Esophagus squamous epithelium (tissue), 5 donors: ENCODE measurements at places on chromosomes 7 and 10. TPM values are rescaled to one million over a fixed set of nuclear protein-coding genes. Genes with fewer than 3 reads are reported as not detected.

DNA sequence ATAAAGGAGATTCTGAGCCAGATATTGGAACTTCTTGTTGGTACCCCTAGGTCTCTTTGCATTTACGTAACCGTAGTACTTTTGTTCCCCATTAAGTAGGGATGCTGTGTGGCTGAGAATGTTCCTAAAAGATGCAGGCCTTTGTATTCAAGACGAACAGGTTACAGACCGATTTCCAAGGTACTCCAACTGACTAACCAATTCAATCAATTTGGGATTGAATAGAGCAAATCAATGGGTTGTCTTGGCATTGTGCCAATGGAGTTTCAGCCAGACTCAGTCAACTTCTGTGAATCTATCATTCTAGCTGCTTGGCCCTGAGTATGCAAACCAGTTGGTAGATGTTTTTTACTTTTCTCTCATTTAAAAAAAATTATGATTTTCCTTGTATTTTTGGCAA is 347.3 kb upstream of the NPVF start:
- H3K4me1 ChIP-seq: no peaks in the 10 kb centered on the region
- no peaks in the 10 kb centered on the region for H3K27me3 ChIP-seq
- H3K27ac ChIP-seq: no peak overlapping the region
- no peaks in the 10 kb centered on the region for H3K36me3 ChIP-seq
- H3K4me3 ChIP-seq: no peak overlapping the region

- no peaks in the 10 kb centered on the region for H3K4me1 ChIP-seq
- H3K4me3 ChIP-seq: no peak overlapping the region
- no peak overlapping the region for H3K27ac ChIP-seq
- DNase-seq: no peak
Observed at GRCh38 chr7:87127019-87127418, 25.2 kb upstream of the DMTF1 start.

TMEM236 gene
- total RNA-seq: 0.13 TPM

DNA sequence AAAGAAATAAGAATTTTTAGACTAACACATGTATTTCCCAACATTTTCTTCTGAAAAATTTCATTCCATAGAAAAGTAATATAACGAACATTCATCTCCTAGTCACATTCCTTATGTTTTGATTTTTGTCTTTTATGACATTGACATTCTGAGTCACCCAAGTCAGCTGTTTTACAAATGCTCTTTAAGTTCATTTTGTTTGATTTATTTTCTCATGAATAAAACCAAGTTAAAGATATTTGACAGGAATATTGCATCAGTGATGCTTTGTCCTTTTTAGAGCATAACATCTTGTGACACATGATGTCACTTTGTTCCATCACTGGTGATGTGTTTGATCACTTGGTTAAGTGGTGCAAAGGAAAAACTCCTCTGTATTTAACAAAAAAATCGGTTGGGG is 48.4 kb downstream of the HGF start:
- no peaks in the 10 kb centered on the region for H3K27me3 ChIP-seq
- no peak overlapping the region for H3K4me3 ChIP-seq
- no peak overlapping the region for H3K27ac ChIP-seq

GRCh38 chr7:115971506-115971905 is 59.1 kb downstream of the TFEC start:
- no peak overlapping the region for H3K27ac ChIP-seq
- H3K4me1 ChIP-seq: no peaks in the 10 kb centered on the region
- no peaks in the 10 kb centered on the region for H3K36me3 ChIP-seq
- no peak for DNase-seq

DNA sequence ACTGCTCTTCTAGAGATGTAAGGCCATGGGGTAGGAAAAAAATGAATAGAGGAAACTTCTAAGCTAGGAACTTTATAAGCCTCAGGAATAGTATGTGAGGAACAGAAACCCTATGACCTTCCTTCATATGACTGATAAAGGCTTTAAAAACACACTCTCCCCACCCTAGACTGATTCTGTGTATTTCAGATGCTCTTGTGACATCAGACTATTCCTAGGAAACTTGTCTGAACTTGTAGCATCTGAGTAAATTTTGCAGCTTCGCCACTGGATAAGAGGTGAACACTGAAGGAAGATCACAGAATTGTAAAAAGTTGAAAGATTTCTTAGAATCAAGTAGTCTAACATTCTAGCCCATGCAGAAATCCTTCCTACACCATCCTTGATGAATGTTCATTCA is 31.0 kb upstream of the CBLL1 start:
- H3K4me1 ChIP-seq: no peaks in the 10 kb centered on the region
- H3K27me3 ChIP-seq: no peaks in the 10 kb centered on the region
- DNase-seq: no peak
- H3K36me3 ChIP-seq: no peaks in the 10 kb centered on the region
- no peak overlapping the region for H3K27ac ChIP-seq
- no peak overlapping the region for H3K4me3 ChIP-seq

DNA sequence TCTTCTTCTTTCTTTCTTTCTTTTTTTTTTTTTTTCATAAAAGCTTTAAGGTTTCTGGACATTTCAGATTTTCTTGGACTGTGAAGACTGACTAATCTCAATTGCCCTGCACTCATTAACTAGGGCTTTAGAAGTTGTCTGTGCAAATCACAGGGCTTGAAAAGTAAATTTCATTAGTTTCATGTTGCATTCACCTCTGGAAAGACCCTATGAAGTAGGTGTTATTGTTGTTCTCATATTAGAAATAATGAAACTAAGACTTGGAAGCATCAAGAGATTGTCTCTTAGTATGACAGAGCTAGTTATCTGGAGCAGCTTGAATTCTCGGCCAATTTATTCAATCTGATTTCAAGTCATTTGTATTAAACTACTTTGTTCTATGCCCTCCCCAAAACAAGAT is 28.2 kb upstream of the SEMA3D start:
- no peak overlapping the region for H3K4me3 ChIP-seq
- DNase-seq: no peak
- H3K27ac ChIP-seq: no peak overlapping the region
- no peaks in the 10 kb centered on the region for H3K36me3 ChIP-seq
- H3K4me1 ChIP-seq: no peaks in the 10 kb centered on the region
- no peaks in the 10 kb centered on the region for H3K27me3 ChIP-seq

DNA sequence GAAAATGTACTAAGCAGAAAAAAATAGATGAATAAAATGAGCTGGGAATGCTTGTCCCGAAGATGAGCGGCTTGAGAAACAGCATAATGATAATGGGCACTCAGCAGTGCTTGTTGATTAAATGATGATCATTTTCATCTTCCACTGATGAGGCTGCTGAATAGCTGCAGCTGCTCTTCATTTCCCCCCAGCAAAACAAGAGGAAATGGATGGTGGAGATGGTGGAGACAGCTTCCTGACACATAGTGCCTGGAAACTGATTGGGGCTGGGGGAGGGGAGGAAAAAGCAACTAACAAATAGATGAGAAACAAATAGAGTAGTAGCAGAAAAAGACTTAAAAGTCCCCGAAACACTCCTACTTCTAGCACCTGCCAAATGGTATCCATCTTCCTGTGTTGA is 41.4 kb downstream of the MRC1 start:
- H3K27ac ChIP-seq: no peak overlapping the region
- no peaks in the 10 kb centered on the region for H3K4me1 ChIP-seq
- H3K27me3 ChIP-seq: no peaks in the 10 kb centered on the region
- H3K36me3 ChIP-seq: no peaks in the 10 kb centered on the region

DNA sequence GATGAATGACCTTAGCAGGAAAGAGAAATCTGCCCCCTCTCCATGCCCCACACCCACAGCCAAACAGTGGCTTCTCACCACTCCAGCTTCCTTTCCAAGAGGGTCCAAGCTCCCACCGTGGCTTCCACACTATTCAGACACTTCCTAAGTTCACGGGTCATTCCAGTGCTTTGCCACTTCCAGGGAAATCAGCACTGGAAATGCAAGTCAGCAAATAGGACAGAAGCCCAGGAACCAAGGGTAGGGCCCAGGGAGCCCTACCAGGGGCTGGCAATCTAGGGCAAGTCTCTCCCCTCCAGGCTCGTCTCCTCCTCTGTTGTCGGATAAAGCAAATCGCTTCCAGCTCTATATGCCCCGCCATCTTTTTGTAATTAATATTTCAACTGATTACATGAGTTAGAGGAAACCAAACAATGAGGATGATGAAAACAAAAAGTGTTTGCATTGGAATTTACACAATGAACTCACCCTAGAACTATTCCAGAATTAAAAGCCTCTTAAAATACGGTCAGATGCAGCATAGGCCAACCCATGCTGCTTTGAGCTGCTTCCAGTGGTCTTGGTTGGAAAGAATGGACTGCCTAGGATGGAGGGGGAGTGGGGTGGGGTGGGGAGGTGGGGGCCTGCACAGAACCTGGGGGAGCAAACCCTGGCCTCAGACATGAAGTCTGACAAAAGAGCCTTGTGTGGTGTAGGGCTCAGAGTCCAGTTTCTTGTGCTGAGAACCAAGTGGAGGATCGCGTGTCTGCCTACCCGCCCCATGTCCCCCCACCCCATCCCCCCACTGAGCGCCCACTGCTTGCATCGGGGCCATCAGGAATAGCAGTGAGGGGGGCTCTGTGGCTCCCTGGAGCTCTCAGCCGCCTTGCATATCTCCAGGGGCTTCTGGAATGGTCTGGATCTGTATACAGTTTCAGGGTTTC is 74.6 kb upstream of the CPXM2 start:
- peaks cover 9% of the 10 kb centered on the region for H3K4me1 ChIP-seq
- H3K4me3 ChIP-seq: no peak overlapping the region
- DNase-seq: no peak

TAS2R41 gene
- not detected for total RNA-seq

STEAP2 gene
- 5.0 TPM for total RNA-seq

CYP2E1 gene
- 13.2 TPM for total RNA-seq

ZNF365 gene
- total RNA-seq: 0.56 TPM

NRG3 gene
- not detected for total RNA-seq

ITGB1 gene
- 164 TPM for total RNA-seq

- H3K4me1 ChIP-seq: peaks cover 26% of the 10 kb centered on the region
- H3K27ac ChIP-seq: no peak overlapping the region
- no peak overlapping the region for H3K4me3 ChIP-seq
- DNase-seq: no peak
- H3K36me3 ChIP-seq: no peaks in the 10 kb centered on the region
Observed at GRCh38 chr7:7772397-7772821, 54.0 kb upstream of the RPA3 start.

DNA sequence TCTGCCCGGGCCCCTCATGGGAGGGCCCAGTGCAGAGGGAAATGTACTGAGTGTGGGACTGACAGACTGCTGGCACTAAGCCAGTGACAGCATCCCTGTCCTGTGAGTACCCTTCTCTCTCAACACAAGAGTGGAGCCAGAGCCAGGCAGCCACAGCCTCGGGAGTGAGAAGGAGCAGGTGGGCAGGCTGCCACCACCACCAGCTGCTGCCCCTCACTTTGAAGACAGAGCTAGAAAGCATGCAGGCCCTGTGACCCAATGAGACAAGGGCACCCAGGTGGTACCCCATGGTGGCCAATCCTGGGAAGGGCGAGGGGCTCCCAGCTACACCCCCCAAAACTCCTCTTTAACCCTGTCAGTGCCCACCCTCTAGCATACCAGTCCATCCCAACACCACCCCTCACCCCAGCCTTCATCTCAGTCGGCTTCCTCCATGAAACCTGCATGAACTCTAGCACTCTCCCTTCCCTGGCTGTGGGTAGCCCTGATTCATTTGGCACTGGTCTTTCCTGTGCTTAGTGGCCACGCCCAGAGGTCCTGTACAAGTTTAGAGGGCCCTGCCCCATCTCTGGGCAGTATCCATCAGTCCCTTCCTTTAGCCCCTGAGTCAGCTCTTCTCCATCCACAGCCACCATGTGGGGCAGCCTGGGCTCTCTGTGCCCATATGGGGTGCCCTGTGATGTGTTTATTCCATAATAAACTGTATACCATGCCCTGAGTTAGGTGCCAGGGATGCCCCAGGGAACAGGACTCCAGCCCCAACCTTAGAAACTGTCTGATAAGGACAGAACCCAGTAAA is 207.0 kb upstream of the ZMIZ1 start:
- H3K27me3 ChIP-seq: no peaks in the 10 kb centered on the region
- no peaks in the 10 kb centered on the region for H3K36me3 ChIP-seq
- DNase-seq: no peak
- H3K27ac ChIP-seq: no peak overlapping the region

GRCh38 chr10:44891721-44892120 is 19.4 kb upstream of the TMEM72 start:
- H3K27ac ChIP-seq: no peak overlapping the region
- H3K4me1 ChIP-seq: no peaks in the 10 kb centered on the region
- H3K27me3 ChIP-seq: no peaks in the 10 kb centered on the region
- no peak for DNase-seq
- no peaks in the 10 kb centered on the region for H3K36me3 ChIP-seq

GRCh38 chr10:131771634-131772358 is 129.0 kb upstream of the PPP2R2D start:
- peaks cover 14% of the 10 kb centered on the region for H3K27me3 ChIP-seq
- no peak overlapping the region for H3K4me3 ChIP-seq
- no peak for DNase-seq
- no peak overlapping the region for H3K27ac ChIP-seq

WIPF3 gene
- total RNA-seq: not detected

GRCh38 chr7:135260470-135260869 is 26.8 kb downstream of the STRA8 start:
- H3K36me3 ChIP-seq: no peaks in the 10 kb centered on the region
- H3K4me1 ChIP-seq: no peaks in the 10 kb centered on the region
- no peak overlapping the region for H3K4me3 ChIP-seq
- no peaks in the 10 kb centered on the region for H3K27me3 ChIP-seq

LIPK gene
- total RNA-seq: 1.9 TPM

GRCh38 chr10:62268027-62268398 is 631 bp downstream of the RTKN2 start:
- peaks cover 13% of the 10 kb centered on the region for H3K4me1 ChIP-seq
- peak overlapping the region; percentile 82 for H3K27ac ChIP-seq
- no peak for DNase-seq
- no peaks in the 10 kb centered on the region for H3K36me3 ChIP-seq
- H3K4me3 ChIP-seq: peak overlapping the region; percentile 60

- H3K27me3 ChIP-seq: no peaks in the 10 kb centered on the region
- no peak overlapping the region for H3K27ac ChIP-seq
- no peaks in the 10 kb centered on the region for H3K4me1 ChIP-seq
- no peak for DNase-seq
Observed at GRCh38 chr7:96415293-96415940, 93.5 kb upstream of the SLC25A13 start.

DNA sequence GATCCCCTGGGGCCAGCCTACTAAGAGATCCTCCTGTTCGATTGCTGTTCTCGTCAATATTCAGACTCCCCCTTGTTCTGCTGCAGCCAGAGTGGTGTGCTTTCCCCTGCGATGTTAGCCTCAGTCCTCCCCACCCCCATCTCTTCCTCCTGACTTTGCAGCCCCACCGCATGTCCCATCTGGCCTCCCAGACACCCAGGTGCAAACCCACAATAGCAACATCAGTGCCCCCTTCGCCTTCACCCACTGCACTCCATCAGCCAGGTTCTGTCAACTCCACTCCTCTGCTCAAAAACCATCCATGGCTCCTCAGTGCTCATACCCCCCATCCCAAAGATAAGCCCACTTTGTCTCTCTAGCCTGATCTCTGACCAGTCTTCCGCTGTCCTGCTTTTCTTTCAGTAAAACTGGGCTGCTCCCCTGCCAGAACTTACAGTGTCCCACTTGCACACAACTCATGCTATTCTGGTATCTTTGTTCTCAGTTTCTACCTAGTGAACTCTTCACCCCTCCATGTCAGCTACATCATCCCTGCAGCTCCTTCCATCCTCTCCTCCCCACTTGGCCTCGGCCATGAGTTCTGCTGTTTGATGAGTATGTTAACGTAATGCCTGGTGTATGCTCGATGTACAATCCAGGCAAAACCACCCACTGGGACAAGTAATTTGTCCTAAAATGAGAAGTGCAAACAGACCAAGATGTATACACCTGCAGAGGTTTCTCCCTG is 26.6 kb downstream of the COL13A1 start:
- H3K27me3 ChIP-seq: no peaks in the 10 kb centered on the region
- no peak overlapping the region for H3K27ac ChIP-seq
- no peak for DNase-seq
- H3K4me3 ChIP-seq: no peak overlapping the region
- no peaks in the 10 kb centered on the region for H3K4me1 ChIP-seq
- no peaks in the 10 kb centered on the region for H3K36me3 ChIP-seq
